Natural killer cell (primary cell): ENCODE measurements at places on chromosomes 3 and 15. TPM values are rescaled to one million over a fixed set of nuclear protein-coding genes. Genes with fewer than 3 reads are reported as not detected.

The PPM1L gene
- 52.9 TPM for total RNA-seq

The DNASE1L3 gene
- not detected for total RNA-seq

The EPHB3 gene
- not detected for total RNA-seq

The ANKRD34C gene
- total RNA-seq = not detected

The CDHR4 gene
- 0.30 TPM for total RNA-seq

The ZNF592 gene
- 39.1 TPM for total RNA-seq

The MEGF11 gene
- not detected for total RNA-seq

The MRPS11 gene
- 17.0 TPM for total RNA-seq

The STRIT1 gene
- not detected for total RNA-seq

The TRPM1 gene
- total RNA-seq = not detected

The CCR3 gene
- total RNA-seq = 1.5 TPM

The SCAANT1 gene
- 8.0 TPM for total RNA-seq

The TBCCD1 gene
- total RNA-seq = 23.0 TPM

The PPP1R14D gene
- total RNA-seq = not detected

The SCAMP2 gene
- 78.8 TPM for total RNA-seq

The PTPN9 gene
- total RNA-seq = 33.0 TPM

The ASB14 gene
- not detected for total RNA-seq

The SST gene
- not detected for total RNA-seq

The FGF7 gene
- not detected for total RNA-seq

The SNTN gene
- not detected for total RNA-seq

The GLDN gene
- total RNA-seq = not detected

The CHDH gene
- 0.02 TPM for total RNA-seq

The CLDN16 gene
- total RNA-seq = not detected

The SLC28A1 gene
- total RNA-seq = not detected

The CFAP100 gene
- total RNA-seq = not detected

The GALNT15 gene
- not detected for total RNA-seq

The MYO1E gene
- total RNA-seq = 22.7 TPM

The THRB gene
- not detected for total RNA-seq

The DUOX1 gene
- 0.20 TPM for total RNA-seq

The SH3GL3 gene
- not detected for total RNA-seq

The ARID3B gene
- total RNA-seq = 59.2 TPM

The ITIH4 gene
- 28.2 TPM for total RNA-seq

The PLSCR5 gene
- not detected for total RNA-seq

The RAD51 gene
- total RNA-seq = 1.2 TPM

The TGM4 gene
- total RNA-seq = not detected

The ARPP21 gene
- not detected for total RNA-seq

The GOLGA8J gene
- total RNA-seq = 6.0 TPM

The ITIH3 gene
- not detected for total RNA-seq

The NTRK3 gene
- not detected for total RNA-seq

The CPNE4 gene
- total RNA-seq = not detected

The CNTN6 gene
- total RNA-seq = not detected

The FEZF2 gene
- total RNA-seq = not detected

The TMEM42 gene
- 11.3 TPM for total RNA-seq

The ST3GAL6 gene
- total RNA-seq = 3.7 TPM

The TMCO5A gene
- not detected for total RNA-seq

The DIPK2A gene
- total RNA-seq = 18.7 TPM

The ITGB5 gene
- total RNA-seq = 8.4 TPM

The MAP4 gene
- 88.9 TPM for total RNA-seq

The LSMEM2 gene
- not detected for total RNA-seq

The GXYLT2 gene
- not detected for total RNA-seq

The SHC4 gene
- 0.19 TPM for total RNA-seq

The EPHB1 gene
- total RNA-seq = not detected

The FBXL2 gene
- not detected for total RNA-seq

The CERS3 gene
- 0.40 TPM for total RNA-seq

The LMAN1L gene
- 1.1 TPM for total RNA-seq

The ZDHHC3 gene
- 78.6 TPM for total RNA-seq

The FYCO1 gene
- total RNA-seq = 23.0 TPM

The C3orf22 gene
- total RNA-seq = not detected
